ENCODE measurements at places on chromosomes 16 and 17.

DNA sequence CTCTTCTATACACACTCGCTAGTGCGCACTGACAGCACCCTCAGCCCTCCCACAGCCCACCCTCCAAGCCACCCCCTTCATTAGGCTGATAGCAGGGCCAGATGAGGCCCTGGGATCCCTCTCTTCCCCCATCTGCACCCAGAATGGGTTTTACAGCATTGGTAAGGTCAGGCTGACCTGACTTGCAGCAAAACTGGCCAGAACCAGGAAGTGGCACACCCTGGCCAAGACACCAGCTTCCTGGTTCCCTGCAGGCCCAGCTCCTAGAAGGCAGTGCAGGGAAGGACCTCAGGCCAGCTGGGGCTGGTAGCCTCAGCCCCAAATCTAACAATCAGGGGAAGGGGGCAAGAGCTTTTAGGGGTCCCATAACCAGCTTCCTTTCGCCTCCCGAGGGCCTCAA, 50.0 kb upstream of the MRPS23 start:
- DNase-seq, result peak; percentile 46

- no peak for DNase-seq
Observed at GRCh38 chr16:86872833-86873232, 294.5 kb downstream of the FOXL1 start.

- no peak for DNase-seq
Observed at GRCh38 chr16:64808474-64808873, 313.4 kb downstream of the CDH11 start.

DNA sequence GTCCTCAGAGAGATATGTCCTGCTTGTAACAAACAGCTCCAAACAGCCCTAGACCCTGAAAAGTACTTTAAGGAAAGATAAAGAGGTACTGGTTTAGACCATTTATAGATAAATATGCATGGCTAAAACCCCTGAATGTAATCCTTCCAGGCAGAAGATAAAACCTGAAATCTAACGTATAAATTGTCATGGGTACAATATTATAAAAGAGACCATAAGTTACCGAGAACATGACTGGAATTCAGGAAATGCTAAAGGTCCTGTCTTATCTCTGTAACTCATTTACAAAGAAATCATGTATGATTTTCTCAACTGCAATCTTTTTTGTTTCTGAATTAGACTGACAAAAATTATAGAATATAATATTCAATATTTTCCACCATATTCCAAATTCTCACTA, 9.2 kb upstream of the KANSL1 start:
- no peak for DNase-seq

GRCh38 chr17:61440697-61441096, 11.5 kb upstream of the TBX4 start:
- DNase-seq, result no peak

DNA sequence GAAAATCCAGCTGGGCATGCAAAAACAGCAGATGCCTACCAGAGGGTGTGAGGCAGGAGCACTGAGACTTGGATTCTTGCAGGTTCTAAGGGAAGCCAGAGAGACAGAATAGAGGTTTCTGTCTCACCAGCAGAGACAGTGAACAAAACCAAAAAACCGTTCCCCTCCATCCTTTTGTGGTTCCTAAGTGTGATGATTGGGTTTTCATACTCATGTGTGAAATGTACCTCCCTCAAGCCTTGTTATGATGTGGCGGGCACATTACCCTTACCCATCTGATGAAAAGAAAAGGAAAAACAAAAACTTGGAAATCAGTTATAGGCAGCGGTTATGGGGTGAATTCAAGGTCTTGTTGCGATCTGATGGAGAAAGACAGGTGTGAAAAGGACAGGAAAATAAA, 172.6 kb upstream of the CDH13 start:
- no peak for DNase-seq

- no peak for DNase-seq
Observed at GRCh38 chr16:50390914-50391716, 22.3 kb upstream of the BRD7 start.

- DNase-seq, result peak; percentile 40
Observed at GRCh38 chr16:56424791-56425438, 430 bp downstream of the AMFR start.

DNA sequence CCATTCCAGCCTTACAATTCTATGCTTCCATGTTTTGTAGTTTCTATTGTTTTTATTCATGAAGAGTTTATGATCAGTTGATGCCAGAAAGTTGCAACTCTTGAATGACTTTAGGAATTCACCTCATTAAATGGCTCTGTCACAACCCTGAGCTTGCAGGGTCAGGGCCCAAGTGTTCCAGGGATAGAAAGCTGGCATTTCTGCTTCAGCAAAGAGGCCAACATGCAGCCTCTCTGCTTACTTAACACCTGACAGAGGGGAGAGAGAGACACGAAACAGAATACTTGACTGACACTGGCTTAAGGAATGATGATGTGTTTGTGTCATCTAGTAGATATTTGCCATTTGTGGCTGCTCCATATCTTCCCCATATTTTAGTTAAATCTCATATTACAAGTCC, 328.1 kb downstream of the CA10 start:
- no peak for DNase-seq

- no peak for DNase-seq
Observed at GRCh38 chr17:77373299-77374169, 232.8 kb downstream of the SEC14L1 start.

DNA sequence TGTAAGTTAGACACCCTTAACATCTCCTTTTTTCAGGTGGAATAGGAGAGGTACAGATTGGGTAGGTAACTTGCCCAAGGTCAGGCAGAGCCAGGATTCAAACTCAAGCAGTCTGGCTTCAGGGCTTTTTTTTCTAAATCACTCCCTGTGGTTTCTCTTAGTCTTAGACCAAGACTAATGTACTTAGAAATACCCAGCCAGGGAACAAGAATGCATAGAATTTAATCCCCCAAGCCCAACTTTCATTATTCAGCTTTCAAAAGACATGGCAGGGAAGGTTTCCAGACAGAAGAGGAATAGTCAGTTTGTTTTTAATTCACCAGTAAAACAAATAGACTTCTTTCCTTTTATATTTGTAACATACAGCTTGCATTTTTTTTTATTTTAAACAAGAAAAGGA, 305.2 kb upstream of the RBFOX1 start:
- DNase-seq, result no peak

DNA sequence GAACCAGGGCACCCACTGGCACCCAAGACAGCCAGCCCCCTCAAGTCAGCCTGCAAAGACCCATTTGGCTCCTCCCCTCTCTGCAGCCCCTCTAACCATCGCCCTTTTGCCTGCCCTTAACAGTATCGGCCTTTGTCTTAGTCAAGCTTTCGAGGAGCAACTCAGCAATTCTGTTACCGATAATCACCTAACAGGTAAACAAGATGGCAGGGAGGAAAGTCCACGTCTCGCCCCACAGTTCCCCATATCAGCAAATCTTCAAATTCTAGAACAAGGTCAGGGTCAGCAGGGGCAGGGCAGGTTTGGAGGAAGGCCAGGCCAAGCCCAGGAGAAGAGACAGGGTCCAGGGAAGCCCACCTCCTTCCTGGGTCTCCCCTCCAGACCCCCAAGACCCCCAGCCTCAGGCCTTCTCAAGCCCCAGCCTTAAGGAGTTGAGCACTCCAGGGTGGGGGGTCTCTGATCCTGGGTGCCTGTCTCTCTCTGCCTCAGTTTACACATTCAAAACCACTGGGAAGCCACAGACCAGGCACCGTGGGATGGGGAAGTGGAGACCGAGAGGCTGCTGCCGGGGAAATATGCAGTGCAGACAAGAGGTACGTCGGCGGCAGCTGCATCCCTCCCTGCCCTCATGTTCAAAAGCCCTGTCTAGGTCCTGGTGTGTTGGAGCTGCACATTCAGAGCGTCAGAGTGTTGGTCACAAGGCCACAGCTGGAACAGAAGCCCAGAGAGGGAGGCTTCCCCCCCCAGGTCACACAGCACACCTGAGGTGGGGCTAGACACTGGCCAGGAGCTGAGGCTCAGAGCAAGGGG, 3.9 kb upstream of the OSGIN1 start:
- no peak for DNase-seq

- DNase-seq, result no peak
Observed at GRCh38 chr17:34669511-34669910, 90.1 kb downstream of the TMEM132E start.

- DNase-seq, result no peak
Observed at GRCh38 chr16:58026139-58026704, 668 bp downstream of the MMP15 start.

GRCh38 chr17:52235516-52235915, 77.0 kb upstream of the CA10 start:
- peak; percentile 7 for DNase-seq

DNA sequence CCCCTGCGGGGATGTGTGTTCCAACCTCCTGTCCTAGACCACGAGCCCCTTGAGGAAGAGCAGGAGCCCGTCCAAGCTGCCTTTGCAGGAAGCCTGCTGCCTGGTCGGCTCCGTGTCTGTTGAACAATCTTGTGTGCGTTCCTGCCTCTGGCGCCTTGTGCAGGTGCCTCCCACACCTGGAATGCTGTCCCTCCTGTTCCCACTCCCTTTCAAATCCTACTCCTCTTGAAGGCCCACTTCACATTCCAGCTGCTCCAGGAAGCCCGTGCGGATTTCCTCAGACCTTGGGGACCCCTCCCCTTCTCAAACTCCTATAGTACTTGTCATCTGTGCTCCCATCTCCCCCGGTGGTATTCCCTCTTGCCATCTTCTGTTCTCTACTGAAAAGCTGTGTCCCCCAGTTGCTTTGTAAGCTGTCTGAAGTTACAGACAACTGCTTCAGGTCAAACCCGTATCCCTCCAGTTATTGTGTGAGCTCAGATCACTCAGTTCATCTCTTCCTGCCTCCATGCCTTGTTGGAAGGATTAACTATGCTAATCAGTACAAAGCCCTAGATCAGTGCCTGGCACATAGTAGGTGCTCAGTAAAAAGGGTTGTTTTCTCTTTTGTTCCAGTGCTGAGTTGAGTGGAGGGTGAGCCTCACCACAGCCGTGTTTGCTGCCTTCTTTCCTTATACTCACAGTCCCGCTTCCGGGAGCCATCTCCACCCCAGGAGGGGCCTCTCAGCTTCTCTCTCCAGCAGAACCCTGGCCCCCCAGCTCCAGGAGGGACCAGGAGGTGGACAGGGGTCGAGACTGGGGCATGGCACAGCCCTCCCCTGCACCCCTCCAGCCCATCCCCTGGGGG, 241.8 kb upstream of the CIBAR2 start:
- DNase-seq, result no peak

- DNase-seq, result no peak
Observed at GRCh38 chr16:17345043-17345442, 125.7 kb downstream of the XYLT1 start.

- no peak for DNase-seq
Observed at GRCh38 chr16:55640701-55641327, 15.0 kb upstream of the SLC6A2 start.

GRCh38 chr17:17090642-17091103, 48.4 kb downstream of the MPRIP start:
- DNase-seq, result no peak

DNA sequence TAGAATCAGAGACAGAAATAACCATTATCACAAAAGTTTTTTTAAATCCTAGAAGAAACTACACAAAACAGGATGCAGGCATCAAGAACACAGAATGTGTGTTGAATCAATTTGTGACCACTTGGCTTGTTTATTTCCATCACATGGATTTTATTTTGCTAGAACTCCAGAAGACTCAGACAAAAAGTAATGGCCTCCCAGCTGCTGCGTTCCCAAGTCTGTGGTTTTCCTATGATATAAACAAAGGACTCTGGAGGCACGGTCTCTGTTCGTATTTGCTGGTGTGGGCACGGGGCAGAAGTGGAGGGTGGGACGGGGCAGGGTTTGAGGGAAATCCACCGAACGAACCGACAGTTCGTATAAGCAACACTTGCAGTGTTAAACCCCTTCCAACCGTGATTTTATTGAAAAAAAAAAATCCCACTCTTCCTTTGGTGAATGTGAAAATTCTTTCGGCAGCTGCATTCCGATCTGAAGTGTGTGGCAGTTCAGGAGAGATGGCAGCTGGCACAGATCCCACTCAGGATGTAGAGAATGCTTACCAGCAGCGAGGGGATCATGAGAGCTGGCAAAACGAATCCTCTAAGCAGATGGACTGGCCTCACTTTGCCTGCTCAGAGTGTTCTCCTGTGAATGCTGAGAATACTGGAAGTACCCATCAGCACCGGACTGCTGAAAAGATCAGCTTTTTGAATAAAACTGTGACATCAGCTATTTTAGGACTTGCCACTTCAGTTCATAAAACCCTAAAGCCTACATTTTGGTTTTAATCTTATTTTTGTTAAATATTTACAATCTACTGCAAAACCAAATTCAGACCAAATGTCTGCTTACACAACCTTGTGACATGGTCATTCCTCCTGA, 165.2 kb downstream of the VPS53 start:
- no peak for DNase-seq

DNA sequence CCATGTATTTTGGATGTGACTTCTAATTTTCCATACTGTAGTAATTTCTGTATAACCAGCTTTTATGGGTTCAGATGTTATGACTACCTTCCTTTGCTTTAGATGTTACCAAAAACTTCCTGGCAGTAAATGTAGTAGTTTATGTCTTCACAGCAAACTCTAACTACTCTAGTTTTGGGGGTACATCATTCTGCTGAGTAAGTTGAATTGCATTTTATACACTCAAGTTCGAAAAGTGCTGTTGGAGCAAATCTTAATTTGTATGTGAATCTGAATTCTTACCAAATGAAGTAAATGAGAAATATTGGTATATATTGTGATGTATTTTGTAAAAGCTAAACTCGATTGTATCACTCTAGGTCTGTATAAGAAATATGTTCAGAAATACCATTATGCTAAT, 728.3 kb upstream of the CDH8 start:
- DNase-seq, result no peak

GRCh38 chr17:42142371-42142896, 12.4 kb downstream of the RAB5C start:
- DNase-seq, result no peak

DNA sequence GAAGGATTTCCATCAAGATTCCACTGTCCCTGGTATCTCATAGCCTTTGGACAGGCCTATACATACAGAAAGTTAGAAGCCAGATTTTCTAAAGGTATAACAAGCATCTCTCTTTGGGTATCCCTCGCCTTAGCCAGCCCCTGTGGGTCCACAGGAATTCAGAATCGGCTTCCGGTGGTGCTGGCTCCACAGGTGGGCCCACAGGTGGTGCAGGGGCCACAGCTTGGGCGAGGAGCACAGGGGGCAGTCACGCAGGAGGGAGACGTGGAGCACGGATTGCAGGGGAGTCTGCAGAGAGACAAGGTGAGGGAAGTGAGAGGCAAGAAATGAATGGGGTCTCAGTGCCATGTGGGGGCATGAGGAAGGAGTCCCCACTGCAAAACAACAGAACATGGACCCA, 3.5 kb downstream of the KRT38 start:
- no peak for DNase-seq

- no peak for DNase-seq
Observed at GRCh38 chr17:56995766-56996165, 17.8 kb downstream of the SCPEP1 start.

DNA sequence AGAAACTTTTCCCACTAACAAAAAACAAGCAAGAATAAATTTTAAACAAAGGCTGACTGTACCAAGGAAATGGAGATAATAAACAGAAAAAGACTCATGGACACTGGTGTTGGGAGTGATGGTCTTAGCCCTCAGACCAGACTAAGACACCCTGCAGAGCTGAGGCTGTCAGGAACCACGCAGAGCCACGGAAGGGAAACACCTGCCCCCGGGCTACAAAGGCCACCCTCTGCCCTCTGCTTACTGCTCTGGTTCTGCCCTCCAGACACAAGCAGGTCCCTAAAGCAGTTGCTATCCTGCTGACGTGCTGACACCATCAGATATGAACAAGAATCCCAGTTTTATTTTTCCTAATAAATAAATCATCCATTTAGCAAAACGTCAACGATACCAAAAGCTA, 80.0 kb downstream of the ANKRD11 start:
- no peak for DNase-seq

GRCh38 chr16:89475144-89475543, 15.2 kb downstream of the ANKRD11 start:
- DNase-seq, result no peak

- DNase-seq, result peak; percentile 7
Observed at GRCh38 chr17:2893422-2893914, 97.2 kb downstream of the RAP1GAP2 start.
